ENCODE measurements at places on chromosomes 16 and 17. TPM values are rescaled to one million over a fixed set of nuclear protein-coding genes. Genes with fewer than 3 reads are reported as not detected.

DNA sequence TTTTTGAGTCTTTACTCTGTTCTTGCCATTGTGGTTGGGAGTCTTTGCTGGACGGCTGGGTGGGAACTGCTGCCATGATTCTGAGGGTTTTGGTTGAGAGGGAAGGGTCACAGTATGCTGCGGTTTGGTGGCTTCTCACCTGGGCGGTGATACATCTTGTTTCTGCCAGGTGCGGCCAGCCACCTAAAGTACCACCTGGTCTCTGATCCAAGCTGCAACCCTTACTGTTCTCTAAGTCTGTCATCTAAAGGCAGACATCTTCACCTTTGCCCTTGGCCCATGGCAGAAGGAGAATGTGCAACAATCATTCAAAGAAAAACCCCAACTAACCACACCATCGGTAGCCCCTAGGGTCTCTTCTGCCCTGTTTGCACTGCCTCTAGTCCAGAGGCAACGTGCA, 19.6 kb upstream of the MPO start:
- H3K27me3 ChIP-seq, result no peaks in the 10 kb centered on the region
- H3K4me3 ChIP-seq, result no peak overlapping the region
- no peak for DNase-seq
- H3K36me3 ChIP-seq, result no peaks in the 10 kb centered on the region
- H3K27ac ChIP-seq, result no peak overlapping the region

DNA sequence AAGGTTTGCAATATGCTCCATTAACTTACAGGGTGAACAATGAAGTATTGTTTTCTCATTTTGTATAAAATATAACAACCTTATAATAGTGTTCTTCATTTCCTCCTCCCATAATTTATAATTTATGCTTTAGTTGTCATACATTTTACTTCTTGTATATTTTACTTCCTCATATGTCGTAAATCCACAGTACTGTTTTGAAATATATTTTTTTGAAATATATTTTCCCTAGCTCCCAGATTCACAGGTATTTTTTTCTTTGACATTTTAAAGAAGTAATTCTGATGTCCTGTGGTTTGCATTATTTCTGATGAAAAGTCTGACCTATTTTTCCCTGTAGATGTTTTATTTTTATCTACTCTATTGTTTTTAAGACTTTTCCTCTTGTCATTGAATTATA, 52.7 kb downstream of the VMP1 start:
- no peak for DNase-seq
- no peaks in the 10 kb centered on the region for H3K27me3 ChIP-seq
- no peak overlapping the region for H3K27ac ChIP-seq
- peaks cover 7% of the 10 kb centered on the region for H3K36me3 ChIP-seq
- no peaks in the 10 kb centered on the region for H3K4me1 ChIP-seq
- H3K4me3 ChIP-seq, result no peak overlapping the region

The LRRC59 gene
- 25.2 TPM for total RNA-seq

The HS3ST3A1 gene
- total RNA-seq, result 1.8 TPM

DNA sequence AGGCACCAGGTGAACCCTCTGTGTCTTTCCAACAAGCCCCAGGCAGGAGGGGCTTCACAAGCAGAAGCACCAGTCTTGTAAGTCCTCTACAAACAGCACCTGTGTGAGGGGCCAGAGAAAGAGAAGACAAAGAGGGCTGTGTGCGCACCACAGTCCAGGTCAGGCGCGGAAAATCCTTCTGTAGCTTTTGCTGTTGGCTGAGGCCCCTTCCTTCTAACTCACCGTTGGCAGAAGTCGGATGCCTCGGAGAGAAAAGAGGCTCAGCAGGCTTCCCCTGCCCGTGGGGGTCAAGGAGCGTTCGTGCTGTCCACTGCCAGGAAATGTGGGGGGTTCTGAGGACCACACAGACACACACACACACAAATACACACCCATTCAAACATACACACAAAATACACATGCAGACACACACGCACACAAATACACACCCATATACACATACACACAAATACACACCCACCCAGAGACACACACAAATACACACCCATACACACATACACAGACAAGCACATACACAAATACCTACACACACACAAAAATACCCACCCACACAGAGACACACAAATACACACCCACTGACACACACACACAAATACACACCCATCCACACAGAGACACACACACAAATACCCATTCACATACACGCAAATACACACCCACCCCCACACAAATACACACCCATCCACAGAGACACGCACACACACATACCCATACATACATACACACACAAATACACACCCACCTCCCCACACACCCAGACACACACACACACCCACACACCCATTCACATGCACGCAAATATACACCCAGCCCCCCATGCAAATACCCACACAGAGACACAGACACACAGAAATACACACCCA, 6.8 kb downstream of the ZG16B start:
- H3K27me3 ChIP-seq, result no peaks in the 10 kb centered on the region
- H3K36me3 ChIP-seq, result no peaks in the 10 kb centered on the region
- DNase-seq, result peak; percentile 43
- H3K27ac ChIP-seq, result no peak overlapping the region
- no peak overlapping the region for H3K4me3 ChIP-seq

GRCh38 chr17:58219789-58220183, 731 bp upstream of the MKS1 start:
- H3K4me1 ChIP-seq, result peaks cover 14% of the 10 kb centered on the region
- no peaks in the 10 kb centered on the region for H3K36me3 ChIP-seq
- peak overlapping the region; percentile 77 for H3K4me3 ChIP-seq
- no peak overlapping the region for H3K27ac ChIP-seq

The CMTM2 gene
- not detected for total RNA-seq

DNA sequence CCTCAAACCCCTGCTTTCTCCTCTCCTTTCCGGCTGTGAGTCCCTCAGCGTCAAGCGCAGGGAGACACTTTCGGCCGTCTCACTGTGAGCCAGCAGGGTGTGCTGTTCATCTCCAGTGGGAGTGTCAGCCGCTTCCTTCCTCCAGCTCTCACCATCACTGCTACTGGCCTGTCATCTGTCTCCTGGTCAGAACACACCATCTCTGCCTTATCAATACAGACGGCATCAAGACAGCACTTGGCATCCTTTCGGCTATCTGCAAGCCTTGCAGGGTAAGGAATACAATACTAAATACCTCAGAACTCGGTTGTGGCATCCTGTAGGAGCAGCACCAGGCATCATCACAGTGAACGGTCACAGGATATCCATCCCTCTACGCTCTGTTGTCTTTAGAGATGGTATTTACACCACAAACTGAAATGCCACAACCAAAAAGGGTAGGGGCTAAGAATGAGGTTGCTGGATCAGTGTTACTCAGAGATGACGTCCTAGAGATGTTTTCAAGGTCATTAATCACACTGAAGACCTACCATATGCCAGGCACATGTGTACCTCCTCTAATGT, 20.7 kb upstream of the CMTM4 start:
- no peaks in the 10 kb centered on the region for H3K27me3 ChIP-seq
- peaks cover 4% of the 10 kb centered on the region for H3K4me1 ChIP-seq
- peaks cover 36% of the 10 kb centered on the region for H3K36me3 ChIP-seq

GRCh38 chr17:47802341-47803022, 19.1 kb downstream of the OSBPL7 start:
- H3K4me3 ChIP-seq, result no peak overlapping the region
- H3K27me3 ChIP-seq, result no peaks in the 10 kb centered on the region
- no peak overlapping the region for H3K27ac ChIP-seq
- DNase-seq, result no peak

Data from heart left ventricle (tissue), 16 donors.